ENCODE measurements at places on chromosomes 2 and 18.

DNA sequence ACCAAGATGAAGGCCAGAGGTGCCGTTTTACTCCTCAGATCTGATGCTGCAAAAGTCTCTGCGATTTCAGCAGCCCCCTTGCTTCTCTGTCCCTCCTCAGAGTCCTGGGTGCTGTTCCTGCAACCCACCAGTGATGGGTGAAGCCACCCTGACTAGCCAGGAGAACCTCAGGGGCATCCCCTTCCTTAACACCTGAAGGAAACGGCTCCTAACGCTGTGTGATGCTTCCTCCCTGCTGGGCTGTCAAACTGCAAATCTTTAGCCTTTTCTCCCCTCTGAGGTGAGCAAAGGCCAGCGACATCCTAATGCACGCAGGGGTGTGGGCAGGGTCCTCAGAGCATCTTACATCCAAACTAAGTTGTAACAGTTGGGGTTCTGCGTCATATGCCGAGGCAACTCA, 24.8 kb downstream of the CHST10 start:
- DNase-seq: no peak

- DNase-seq: no peak
Observed at GRCh38 chr2:138742441-138743057, 37.6 kb downstream of the NXPH2 start.

DNA sequence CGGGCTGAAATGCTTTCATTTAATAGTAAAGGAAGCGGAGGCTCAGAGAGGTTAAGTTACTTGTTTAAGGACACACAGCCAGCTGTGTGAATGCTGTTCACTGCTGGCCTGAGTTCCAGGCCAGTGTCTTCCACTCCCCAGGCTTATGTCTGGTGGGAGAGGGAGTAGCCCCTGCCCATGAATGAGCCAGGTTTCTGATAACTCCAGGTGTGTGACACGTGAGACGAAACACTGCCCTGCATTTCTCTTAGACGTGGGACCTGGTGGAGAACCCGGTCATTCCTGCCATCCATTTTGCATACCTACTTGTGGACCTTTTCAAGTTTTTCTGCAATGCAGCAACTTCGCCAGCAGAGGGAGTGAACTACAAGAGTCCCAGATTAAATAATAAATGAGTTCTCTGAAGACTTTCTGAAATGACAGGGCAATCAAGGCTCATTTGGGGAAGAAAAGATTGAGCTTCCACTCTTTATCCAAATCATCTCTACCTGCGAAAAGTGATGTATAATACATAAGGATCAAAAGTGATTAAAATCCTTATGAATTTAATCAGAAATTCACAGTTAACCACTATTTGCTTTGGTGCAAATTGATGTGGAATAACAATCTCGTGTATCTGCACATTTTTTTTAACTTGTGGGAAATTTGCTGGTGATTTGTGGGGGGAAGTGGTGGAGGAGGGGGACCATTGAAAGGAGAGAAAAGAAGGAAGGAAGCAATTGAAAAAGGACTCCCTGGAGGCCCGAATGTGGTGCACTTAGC, 79.4 kb upstream of the ASB18 start:
- peak; percentile 27 for DNase-seq

DNA sequence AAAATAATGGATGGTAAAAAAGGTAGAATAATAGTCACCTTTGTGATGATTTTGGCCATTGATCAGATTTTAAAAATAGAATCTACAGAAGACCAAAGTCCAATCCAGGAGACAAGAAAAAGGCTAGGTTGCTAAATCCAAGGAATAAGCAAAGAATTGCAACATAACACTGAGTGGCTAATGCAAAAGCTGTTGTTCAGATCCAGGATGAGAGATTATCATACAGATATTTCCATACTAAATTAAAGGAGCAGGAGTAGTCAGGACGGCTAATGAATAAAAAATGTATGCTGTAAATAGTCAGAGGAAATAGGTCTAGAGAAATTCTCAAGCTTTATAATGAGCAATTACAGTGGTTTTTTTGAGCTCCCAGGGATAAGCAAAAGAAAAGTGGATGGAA, 745.9 kb upstream of the ACVR2A start:
- no peak for DNase-seq

- no peak for DNase-seq
Observed at GRCh38 chr18:23779696-23780303, 90.5 kb downstream of the LAMA3 start.

- no peak for DNase-seq
Observed at GRCh38 chr18:13483316-13484270, 242.8 kb downstream of the FAM210A start.

DNA sequence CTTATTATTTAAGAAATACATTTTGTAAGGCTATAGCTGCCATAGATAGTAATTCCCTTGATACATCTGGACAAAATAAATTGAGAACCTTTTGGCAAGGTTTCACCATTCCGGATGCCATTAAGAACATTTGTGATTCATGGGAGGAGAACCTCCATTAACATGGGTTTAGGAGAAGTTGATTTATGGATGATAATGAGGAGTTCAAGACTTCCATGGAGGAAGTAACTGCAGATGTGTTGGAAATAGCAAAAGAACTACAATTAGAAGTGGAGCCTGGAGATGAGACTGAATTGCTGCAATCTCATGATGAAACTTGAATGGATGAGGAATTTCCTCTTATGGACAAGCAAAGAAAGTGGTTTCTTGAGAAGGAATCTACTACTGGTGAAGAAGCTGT, 17.3 kb downstream of the PHLPP1 start:
- no peak for DNase-seq

DNA sequence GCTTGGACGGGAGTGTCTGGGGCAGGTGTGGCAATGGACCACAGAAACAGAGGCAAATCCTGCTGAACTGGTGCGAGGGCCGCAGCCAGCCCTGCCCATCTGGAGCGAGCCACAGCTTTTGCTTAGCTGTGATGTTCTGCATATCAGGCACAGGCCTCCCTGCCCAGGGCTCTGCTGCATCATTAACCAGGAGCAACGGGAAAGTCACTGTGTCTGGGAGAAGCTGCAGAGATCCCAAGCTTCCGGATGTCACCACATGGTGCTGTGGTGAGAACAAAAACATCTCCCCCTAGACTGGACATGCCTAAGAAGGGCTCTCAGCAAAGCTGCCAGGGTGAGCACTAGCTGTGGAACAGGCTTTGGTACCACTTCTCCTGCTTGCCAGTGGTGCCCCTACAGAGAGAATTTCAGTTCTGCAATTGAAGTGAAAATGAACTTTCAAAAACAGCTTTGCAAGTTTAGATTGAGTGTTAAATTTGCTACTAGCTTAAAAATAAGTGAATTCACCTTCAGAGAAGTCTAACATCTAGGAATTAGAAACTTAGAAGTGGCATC, 172.9 kb upstream of the MYT1L start:
- no peak for DNase-seq

DNA sequence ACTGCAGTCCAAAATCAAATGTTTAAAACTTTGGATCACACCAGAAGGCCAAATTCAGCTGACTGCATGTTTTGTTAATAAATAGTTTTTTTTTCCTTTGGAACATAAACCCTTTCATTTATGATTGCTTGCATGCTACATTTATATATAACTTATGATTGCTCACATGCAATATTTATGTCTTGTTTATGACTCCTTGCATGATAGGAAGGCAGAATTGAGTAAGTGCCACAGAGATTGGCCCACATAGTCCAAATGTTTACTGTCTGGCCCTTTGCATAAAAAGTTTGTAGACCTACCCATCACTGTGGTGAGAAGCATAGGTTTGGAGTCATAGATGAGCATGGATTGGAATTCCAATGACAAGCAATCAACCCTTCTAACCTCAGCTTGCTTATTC, 30.8 kb downstream of the WDFY1 start:
- no peak for DNase-seq

DNA sequence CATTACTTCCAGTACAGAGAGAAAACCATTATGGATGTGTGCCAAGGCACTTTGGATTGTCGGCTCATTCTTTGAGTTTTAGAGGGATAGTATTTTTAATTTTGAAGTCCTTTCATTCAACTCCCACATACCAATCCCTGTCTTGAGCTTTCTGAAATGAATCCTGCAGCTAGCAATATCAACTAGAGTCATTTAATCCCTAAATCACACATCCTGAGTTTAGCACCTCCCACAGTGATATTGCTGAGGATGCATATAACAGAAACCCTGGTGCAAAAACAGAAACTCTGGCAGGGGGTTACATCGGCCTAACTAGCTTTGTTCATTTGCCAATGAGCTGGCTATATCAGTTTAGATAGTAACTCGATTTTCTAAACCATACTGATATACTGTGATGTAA, 427.3 kb downstream of the LRP1B start:
- DNase-seq: no peak
